Breast epithelium (tissue), 4 donors: ENCODE measurements at places on chromosomes 5 and 9. TPM values are rescaled to one million over a fixed set of nuclear protein-coding genes. Genes with fewer than 3 reads are reported as not detected.

GRCh38 chr9:79220251-79220650 lies 351.5 kb upstream of the TLE4 start:
- no peak overlapping the region for H3K4me3 ChIP-seq
- no peak for DNase-seq
- H3K36me3 ChIP-seq: no peaks in the 10 kb centered on the region
- no peak overlapping the region for H3K27ac ChIP-seq
- no peaks in the 10 kb centered on the region for H3K27me3 ChIP-seq

DNA sequence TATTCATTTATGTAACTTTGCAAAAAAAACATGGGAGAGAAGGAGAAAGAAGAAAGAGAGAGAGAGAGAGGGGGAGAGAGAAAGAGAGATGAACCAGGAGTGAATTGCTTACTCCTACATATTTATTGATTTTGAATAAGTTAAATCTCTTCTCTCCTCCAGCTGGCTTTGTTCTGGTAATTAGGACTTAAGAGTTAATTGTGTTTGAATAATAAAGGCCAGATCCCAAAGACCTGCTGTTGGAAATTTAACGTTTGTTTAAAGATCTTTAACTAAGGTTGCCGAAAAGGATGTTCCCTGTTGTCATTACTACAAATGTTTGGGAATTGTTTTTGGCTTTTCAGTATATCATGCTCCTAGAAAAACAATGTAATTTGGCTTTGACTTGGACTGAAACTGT lies 473.0 kb downstream of the TUSC1 start:
- no peaks in the 10 kb centered on the region for H3K36me3 ChIP-seq
- H3K4me1 ChIP-seq: no peaks in the 10 kb centered on the region
- DNase-seq: no peak
- H3K4me3 ChIP-seq: no peak overlapping the region

DNA sequence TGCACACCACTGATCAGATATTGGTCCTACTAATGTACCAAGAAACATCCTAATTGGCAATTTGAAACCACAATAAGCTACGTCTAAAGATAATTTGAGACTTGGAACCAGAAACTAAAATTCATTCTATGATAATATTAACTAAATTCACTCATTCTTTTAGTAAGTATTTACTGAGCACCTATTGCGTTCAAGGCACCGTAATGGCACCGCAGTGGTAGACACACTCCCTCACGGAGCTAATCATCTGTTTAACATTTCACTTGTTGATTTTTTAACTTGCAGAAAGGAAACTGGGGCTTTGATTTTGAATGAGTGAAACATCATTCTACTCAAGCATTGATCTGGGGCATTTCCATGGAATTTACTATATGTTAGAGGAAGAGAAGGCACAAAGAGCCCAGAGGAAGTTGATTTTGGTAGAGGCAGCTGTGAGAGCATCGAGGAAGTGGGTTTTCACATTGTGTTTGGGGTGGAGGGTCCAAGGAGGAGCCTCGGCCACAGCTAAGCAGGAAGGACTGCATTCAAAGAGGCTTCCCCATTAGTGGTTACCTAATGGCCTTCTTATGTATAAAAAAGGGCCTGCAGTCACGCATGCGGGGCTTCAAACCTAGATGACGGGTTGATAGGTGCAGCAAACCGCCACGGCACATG lies 7.1 kb downstream of the RAPGEF1 start:
- DNase-seq: no peak
- H3K36me3 ChIP-seq: no peaks in the 10 kb centered on the region

DNA sequence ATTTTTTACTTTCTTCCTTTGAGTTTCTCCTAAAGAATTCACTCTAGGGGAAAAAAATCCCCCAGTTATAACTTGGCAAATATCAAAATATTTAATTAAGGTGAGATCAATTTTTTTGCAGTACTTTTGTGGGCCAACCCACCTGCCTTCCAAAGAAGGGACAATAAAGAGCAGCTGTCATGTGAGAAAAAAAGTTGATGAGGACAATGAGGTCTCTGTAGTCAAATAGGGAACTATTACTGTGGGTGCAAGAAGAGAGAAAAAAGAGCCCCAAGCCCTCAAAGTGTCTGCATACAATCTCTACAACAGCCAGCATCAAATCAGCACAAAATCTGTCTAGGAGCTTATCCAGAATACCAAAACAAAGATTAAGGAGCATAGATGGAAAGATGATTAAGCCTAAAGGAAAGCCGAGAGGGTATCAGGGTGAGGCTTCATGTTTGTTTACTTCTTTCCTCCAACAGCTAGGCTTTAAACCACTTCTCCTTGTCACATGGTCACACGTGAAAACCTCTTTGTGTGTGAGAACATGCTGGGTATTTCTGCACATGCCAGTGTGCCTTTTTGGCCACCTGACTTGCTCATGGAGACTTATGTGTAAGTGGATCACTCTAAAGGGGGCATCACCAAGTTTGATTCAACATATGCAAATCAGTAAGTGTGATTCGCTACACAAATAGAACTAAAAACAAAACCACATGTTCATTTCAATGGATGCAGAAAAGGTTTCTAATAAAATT lies 19.2 kb upstream of the FYB1 start:
- H3K27ac ChIP-seq: no peak overlapping the region
- no peaks in the 10 kb centered on the region for H3K4me1 ChIP-seq
- H3K36me3 ChIP-seq: no peaks in the 10 kb centered on the region

- H3K4me1 ChIP-seq: no peaks in the 10 kb centered on the region
- DNase-seq: no peak
- H3K36me3 ChIP-seq: no peaks in the 10 kb centered on the region
- H3K4me3 ChIP-seq: peak overlapping the region; percentile 68
- peak overlapping the region; percentile 67 for H3K27ac ChIP-seq
- no peaks in the 10 kb centered on the region for H3K27me3 ChIP-seq
These were observed 1.6 kb downstream of the ANXA2R start for GRCh38 chr5:43038496-43038989.

The AJM1 gene
- total RNA-seq: 2.3 TPM
